ENCODE measurements at places on chromosomes 7 and 10.

- no peak for DNase-seq
These were observed 80.8 kb upstream of the ADAM12 start for GRCh38 chr10:126468876-126469643.

DNA sequence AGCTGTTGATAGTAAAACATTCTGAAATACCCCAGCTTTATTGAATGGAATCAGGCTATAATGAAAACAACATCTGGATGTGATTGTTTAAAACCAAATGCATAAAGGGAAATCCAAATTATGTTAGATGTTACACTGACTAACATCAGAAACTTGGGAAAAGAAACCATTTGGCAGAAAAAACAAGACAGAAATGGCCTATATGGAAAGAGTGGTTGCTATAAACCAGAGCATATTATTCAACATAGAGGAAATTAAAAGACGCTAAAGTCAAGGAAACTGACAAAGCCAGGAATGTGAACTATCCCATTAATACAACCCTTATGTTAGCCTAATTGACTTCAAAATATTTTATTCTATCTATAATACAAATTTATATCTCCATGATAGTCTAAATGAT, 53.0 kb upstream of the CABCOCO1 start:
- no peak for DNase-seq

DNA sequence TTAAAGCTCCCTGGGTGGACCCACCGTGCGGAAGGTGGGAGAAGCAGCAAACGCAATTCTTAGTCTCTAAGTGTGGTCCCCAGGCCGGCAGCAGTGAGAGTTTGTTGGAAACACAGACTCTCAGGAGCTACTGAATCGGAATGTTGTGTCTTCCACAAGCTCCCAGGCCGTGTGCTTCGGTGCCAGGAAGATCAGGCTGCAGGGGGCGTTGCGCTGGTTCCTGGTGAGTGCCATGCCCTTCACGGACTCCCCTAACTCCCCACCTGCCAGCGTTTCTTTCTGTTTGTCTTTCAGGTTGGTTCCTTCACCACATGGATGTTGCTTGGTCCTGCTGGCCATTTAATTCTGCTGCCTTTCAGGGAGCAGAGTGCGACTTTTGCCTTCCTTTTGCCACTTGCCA, 91.2 kb upstream of the PITRM1 start:
- no peak for DNase-seq

DNA sequence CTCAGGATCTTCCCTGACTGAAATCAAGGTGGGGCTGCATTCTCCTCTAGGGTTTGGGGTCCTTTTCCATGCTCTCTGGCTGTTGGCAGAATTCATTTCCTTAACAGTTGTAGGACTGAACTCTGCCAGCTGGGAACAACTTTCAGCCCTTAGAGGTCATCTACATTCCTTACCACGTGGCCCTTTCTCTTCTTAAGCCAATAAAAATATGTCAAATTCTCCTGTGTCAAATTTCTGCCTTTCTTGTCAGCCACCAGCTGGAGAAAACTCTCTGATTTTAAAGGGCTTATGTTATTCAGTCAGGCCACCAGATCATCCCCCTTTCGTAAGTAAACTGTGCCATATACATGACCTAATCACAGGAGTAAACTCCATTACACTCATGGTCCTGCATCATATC, 95.3 kb upstream of the IL6 start:
- no peak for DNase-seq

- no peak for DNase-seq
These were observed 8.0 kb downstream of the TNS3 start for GRCh38 chr7:47573758-47574481.

DNA sequence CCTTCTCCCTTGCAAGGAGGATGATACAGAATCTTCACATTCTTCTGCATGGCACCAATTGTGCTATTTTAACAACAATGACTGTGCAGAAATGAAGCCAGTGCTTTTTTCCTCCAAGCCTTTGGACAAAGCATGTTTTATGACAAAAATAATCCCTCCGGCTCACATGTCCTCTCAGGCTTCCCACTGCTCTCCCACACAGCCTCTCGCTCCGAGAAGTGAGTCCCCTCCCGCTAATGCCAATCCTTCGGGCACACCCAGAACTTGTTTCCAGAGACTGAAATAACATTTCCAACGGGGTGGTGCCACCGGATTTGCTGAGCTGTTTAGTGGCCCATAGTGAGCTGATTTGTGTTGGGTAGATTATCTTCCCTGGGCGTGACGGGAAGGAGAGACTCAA, 35.8 kb downstream of the RBM17 start:
- DNase-seq: no peak

DNA sequence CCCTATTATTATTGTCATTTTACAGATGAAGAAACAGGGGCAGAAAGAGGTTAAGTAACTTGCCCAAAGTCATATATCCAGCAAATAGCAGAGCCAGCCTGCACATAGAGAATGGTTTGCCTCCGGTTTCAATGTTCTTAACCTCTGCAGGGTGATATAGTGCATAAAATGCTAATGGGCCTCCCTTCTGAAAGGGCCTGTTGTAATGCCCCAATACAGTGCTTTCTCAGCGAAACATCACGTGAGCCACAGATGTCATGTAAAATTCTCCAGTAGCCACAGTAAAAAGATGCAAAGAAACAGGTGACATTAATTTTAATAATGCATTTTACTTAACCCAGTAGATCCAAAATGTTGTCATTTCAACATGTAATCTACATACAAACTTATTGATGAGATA, 38.1 kb downstream of the LRGUK start:
- DNase-seq: no peak

- DNase-seq: no peak
These were observed 54.3 kb downstream of the BMS1 start for GRCh38 chr10:42836771-42837468.

DNA sequence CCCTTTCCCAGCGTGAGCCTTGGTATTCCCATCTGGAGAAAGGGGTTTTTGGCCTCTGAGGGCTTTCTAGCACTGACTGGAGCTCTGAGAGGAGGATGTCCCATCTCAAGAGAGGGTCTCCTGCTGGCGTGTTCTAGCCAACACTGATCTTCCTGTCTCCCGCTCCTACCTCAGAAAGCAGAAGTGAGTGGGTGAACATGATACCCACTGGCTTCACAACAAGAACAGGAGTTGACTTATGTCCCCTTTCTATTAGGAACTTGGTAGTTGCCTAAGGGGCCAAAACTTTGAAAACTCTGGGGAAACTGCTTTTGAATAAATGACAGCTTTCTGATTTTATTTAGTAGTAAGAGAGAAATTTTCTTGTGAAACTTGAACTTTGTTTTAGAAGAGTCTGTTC, 113.1 kb upstream of the ADCY1 start:
- DNase-seq: no peak

GRCh38 chr7:143013473-143013872, 13.5 kb downstream of the OR9A2 start:
- DNase-seq: no peak

DNA sequence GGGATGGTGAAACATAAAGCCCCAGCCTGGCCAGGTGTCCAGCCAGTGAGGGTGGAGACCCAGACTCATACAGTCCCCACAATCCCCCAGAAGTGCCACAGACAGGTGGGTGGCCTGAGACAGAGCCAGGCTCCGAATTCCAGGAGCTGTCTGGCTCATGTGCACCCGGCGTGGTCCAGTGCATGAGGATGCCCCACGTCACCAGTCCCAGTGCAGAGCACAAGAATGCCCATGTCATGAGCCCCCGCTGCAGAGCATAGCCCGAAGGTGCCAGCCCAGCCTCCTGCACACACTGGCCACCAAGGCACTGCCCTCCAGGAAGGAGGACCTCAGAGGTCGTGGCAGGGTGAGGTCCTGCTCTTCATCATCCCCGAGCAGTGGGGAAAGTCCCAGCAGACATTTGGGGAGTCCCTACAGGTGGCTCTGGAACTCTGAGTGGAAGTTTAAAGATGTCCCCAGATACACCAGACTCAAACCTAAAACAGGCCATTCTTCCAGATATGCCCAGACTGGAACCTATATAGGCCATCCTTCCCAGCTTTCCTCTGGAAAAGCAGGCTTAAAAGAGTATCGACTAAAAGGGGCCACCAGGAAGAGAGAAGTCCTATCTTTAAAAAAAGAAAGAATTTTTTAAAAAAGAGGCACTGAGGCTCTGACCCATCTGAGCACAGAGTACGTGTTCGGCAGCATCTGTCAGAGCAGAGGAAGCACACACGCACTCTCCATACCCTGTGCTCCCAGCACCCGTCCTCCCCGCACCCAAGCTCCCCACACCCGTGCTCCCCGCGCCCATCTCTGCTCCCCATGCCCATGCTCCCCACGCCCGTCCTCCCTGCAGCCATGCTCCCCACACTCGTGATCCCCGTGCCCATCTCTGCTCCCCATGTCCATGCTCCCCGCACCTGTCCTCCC, 11.5 kb downstream of the DIP2C start:
- DNase-seq: no peak

DNA sequence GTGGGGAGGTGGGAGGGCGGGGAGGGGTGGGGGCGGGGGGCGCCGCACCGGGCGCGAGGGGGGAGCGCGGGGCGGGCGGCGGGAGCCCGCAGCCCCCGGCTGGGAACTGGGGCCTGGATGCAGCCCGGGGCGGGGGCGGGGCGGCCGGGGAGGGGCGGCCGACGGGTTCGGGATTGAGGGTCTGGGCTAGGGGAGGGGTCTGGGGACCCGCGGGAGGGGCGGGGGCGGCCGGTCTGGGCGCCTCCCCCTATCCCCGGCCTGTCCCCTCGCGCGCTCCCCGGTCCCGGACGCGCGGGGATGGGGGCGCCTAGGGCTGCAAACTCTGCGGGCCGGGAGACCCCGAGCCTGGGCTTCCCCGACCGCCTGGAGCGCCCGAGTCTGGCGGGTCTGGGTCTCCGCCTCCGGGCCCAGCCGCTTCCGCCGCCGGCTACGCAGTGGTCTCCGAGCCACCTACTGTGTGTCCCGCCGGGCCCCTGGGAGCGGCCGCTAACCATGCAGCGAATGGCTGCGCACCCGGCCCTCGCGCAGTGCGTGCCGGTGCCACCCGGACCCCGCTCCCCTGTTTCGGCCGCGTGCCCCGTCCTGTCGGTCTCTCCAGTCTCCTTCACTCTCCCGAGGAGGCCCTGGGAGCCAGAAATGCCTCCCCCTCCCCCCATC, 375 bp upstream of the FGF8 start:
- DNase-seq: no peak

GRCh38 chr10:119333146-119333792, 125.9 kb downstream of the GRK5 start:
- DNase-seq: no peak

- DNase-seq: no peak
These were observed 138.9 kb upstream of the AHR start for GRCh38 chr7:17159500-17160037.

- no peak for DNase-seq
These were observed 20.5 kb upstream of the GNAI1 start for GRCh38 chr7:80114159-80114558.

DNA sequence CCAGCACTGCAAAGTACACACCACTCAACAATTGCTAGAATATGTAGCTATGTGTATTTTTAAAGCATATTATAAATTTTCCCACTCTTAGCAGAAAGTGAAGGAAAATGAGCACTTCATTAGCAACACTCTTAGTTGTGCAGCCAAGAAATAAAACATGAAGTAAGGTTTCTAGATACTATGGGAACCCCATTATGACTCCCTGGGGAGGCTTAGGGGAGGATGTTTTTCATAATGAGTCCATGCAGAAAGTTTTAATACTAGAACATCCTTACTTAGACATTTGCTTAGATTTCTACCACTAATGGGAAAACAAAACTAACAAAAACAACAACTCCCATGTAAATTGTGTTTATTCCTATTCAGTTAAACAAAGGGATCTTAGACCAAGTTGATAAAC, 148.4 kb upstream of the HDAC9 start:
- no peak for DNase-seq

GRCh38 chr7:43700059-43700501, 29.2 kb downstream of the COA1 start:
- no peak for DNase-seq

DNA sequence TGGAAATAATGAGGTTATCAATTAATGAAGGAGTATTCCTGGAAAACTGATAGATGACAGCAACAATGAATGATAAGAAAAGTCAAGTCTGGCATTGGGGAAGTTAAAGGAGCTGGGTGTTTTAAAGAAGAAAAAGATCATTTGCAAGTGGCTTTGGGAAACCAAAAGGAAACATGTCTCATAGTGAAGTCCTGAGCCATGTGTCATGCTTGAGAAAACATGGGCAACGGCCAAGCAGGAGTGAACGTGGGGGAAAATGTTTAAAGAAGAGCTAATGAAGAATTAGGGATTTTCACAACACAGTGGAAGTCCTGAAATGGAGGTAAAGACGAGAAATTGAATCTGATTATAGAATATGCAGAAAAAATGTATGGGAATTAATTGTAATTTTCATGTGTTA, 1383.2 kb upstream of the CELF2 start:
- DNase-seq: no peak

- no peak for DNase-seq
These were observed 438.0 kb downstream of the ETV1 start for GRCh38 chr7:13551503-13551902.
